ENCODE measurements at places on chromosomes 11 and 22.

GRCh38 chr11:131378931-131379330 lies 8.5 kb downstream of the NTM start:
- DNase-seq = no peak

- no peak for DNase-seq
Observed at GRCh38 chr11:25727944-25728343, 604.0 kb upstream of the ANO3 start.

DNA sequence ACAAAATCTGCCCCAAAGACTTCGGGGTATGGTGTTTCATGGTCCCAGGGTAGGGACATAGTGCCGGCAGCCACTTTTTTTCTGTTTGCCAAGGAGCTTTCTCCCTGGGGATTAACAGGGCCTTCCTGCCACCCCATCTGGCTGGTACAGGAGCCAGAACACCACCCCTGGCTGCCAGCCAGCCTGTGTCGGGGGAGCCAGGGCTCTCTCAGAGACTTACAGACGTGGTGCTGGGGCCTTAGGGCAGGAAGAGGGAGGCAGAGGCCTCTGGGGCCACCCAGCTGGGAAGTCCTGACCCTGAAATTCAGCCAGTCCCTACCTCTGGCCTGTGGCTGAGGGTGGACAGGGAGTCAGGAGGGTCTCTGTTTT lies 52.4 kb upstream of the CDON start:
- DNase-seq = no peak

- no peak for DNase-seq
Observed at GRCh38 chr22:19972652-19973550, 31.3 kb upstream of the TXNRD2 start.

DNA sequence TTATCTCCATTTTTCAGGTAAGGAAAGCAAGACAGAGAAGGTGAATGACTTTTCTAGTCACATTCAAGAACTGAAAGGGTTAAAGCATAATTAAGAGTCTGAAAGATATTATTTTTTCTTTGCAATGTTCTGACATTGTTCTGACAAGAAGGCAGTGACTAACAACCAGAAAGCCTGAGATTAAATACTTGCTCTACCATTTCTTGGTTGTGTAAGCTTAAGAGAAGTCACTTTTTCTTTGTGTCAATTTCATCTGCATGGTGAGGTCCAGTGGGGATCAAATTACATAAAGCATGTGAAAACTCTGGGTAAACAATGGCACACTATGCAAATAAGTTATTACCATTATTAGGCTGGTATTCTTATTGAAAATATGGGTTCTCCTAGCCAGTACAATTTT lies 73.7 kb downstream of the PHF21A start:
- no peak for DNase-seq

Measured in CD4-positive, CD25-positive, alpha-beta regulatory T cell (primary cell).